Effector memory CD4-positive, alpha-beta T cell (primary cell): ENCODE measurements at places on chromosomes 5 and 9.
A peak's percentile ranks its signal among the peaks of the same experiment; 100 is the strongest.

DNA sequence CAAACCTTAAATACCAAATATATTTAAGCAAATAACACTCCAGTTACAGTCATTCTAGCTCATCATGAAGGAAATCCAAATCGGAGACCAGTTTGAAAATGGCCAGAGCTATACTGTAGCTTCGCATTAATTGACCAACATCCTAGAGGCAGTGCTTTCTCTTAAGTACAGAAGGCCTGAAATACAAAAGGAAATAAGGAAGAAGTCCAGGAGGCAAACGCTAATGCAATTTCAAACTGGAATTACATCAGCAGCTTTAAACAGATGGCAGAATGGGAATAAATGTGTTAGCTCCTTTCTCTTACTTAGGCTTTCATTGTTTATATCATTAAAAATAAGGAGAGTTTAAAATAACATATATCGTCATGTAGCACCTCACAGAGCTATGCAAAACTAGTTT lies 197.0 kb downstream of the SEC61B start:
- no peak for DNase-seq

- DNase-seq = peak; percentile 60
These were observed 59.1 kb upstream of the PJA2 start for GRCh38 chr5:109468737-109469420.

DNA sequence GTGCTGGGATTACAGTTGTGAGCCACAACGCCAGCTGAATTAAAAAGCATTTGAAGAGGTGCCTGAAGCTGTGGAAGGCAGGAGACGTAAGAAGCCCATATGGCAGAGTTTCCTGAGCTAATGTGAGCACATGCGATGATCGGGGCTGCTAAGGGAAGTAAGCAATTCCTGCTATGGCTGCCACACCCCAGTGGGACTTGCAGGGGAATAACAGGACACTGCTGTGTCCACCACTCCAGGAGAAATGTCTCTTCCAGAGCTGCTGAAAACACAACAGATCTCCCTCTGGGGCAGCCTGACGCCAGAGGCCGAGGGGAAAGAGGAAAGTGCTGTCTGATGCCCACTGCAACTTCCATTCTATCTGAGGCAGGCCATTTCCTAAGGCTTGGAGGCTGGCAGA lies 46.2 kb upstream of the ANKRD55 start:
- DNase-seq = no peak

- DNase-seq = no peak
These were observed 219.3 kb downstream of the SMARCA2 start for GRCh38 chr9:2234371-2234893.

- no peak for DNase-seq
These were observed 74.8 kb downstream of the GALNT10 start for GRCh38 chr5:154265197-154265773.

GRCh38 chr9:106560540-106560939 lies 302.4 kb upstream of the ZNF462 start:
- no peak for DNase-seq

DNA sequence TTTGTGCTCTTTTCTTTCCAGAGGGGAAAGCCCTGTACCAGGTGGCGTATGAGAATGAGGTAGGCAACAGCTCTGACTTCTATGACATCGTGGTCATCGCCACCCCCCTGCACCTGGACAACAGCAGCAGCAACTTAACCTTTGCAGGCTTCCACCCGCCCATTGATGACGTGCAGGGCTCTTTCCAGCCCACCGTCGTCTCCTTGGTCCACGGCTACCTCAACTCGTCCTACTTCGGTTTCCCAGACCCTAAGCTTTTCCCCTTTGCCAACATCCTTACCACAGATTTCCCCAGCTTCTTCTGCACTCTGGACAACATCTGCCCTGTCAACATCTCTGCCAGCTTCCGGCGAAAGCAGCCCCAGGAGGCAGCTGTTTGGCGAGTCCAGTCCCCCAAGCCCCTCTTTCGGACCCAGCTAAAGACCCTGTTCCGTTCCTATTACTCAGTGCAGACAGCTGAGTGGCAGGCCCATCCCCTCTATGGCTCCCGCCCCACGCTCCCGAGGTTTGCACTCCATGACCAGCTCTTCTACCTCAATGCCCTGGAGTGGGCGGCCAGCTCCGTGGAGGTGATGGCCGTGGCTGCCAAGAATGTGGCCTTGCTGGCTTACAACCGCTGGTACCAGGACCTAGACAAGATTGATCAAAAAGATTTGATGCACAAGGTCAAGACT lies 10.3 kb downstream of the PCYOX1L start:
- no peak for DNase-seq

GRCh38 chr9:7237473-7238246 lies 479.9 kb downstream of the KDM4C start:
- no peak for DNase-seq

DNA sequence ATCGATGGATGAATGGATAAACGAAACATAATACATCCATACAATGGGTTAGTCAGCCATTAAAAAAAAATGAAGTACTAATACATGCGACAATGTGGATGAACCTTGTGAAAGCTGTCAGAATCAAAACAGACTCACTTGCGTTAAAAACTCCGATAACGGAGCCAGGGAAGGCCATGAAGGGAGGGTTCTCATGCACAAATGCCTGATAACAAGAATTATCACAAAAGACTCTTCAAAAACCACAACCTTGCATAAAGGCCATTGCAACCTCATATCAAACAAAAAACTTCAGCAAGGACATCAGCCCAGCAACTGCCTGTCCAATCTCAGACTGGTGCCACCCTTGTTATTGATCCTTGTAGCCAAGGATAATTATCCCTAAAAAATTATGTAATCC lies 13.7 kb downstream of the ERMP1 start:
- DNase-seq = no peak

DNA sequence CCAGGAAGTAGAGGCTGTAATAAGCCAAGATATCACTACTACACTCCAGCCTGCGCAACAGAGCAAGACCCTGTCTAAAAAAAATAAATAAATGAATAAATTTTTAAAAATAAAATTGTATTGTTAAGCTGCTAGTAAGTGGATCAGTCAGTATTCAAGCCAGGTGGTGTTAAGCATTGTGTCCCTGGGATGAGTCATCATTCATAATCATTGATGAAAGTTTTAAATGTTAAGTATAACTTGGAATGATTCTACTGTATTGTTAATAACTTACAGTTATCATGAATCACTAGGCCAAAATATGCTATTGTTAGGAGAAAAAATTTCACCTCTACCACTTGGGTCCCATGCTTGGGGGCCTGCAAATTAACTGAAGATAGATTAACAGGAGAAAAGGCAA lies 38.2 kb downstream of the MED10 start:
- no peak for DNase-seq

DNA sequence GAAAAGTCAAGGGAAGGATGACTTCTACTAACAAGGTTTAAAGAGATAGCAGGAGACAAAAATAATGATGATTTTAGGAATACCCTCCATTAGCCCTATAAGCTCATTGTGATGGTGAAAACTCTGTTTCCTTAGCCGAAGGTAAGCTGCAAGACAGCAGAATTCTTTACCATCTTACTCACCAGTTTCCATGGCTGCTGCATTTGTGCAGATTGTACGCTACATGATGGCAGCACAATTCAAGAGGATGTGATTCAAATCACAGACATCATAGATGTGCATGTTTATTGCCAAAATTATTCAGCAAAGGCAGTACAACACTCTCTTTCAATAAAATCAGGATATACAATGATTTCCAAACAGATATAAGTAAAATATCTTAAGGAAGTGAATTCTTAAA lies 175.6 kb downstream of the SPATA31D1 start:
- DNase-seq = no peak

DNA sequence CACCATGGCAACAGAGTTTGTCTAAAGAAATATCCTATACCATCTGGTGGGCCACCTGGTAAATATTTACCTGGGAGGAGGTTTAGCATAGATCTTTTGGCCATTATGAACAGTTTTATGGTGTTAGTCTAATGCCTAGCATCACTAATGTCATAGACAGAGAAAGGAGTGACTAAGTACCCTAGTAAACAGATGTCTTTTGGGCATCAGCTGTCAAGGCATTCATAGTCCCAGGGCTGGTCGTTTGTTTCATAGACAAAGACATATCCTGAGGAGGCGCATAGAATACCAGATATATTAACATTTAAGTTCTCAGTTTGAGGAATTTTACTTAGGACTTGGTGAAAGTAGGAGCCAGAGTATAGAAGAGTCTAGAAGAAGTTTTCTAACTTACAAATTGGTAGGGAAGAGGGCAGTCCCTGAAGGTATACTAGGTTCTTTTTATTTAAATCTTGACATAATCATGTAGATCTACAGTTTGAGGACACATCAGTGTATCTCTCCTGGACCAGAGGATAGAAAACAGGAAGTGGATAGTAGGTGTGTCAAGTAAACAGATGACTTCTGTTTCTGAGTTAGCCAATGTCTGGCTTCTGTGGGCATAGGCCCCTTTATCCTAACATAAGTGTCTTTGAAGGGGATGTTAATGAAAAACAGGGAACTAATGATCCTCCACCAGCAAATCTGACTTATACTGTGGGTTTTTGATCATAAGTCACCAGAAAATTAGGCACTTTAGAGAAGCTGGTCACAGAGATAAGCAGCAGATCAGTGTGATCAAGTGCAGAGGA lies 105.0 kb upstream of the PRSS3 start:
- DNase-seq = no peak

DNA sequence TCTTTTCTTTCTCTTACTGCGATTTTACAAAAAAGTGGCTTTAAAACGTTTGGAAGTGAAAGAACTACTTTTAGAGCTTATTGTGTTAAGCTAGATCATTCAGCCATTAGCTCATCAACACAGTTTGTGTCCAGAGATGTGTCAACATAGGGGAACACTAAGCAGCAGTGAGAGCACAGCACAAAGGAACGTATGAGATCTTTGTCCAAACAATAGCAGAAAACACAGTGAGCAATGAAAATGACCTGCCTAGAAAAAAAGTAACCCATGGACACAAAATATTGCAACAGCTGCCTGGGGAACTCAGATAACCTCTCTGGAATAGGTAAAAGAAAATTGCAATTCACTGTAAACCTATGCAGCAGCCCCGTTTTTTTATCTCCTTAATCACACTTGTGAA lies 372.5 kb downstream of the ARHGEF28 start:
- no peak for DNase-seq

- DNase-seq = no peak
These were observed 289.8 kb downstream of the SPOCK1 start for GRCh38 chr5:137209232-137209809.

GRCh38 chr9:70510157-70510770 lies 95.8 kb upstream of the KLF9 start:
- DNase-seq = no peak

- DNase-seq = no peak
These were observed 8.5 kb downstream of the FOCAD start for GRCh38 chr9:20692554-20692953.

DNA sequence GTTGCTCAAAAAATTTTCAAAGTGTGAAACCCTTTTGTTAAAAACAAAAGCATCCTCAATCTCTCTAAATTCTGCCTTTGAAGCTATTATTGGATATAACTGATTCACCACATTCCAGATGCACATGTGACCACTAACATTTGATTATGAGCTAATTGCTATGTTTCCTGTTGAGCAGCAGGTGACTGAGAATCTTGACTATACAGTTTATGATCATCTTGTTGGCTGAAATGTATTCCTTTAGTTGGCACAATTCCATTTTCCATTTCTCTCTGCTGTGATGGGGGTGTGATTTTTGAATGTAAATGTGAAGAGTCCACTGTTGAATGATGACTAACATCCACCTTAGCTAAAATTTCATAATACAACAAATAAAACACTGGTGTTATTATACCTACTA lies 10.7 kb downstream of the LYSMD3 start:
- no peak for DNase-seq

DNA sequence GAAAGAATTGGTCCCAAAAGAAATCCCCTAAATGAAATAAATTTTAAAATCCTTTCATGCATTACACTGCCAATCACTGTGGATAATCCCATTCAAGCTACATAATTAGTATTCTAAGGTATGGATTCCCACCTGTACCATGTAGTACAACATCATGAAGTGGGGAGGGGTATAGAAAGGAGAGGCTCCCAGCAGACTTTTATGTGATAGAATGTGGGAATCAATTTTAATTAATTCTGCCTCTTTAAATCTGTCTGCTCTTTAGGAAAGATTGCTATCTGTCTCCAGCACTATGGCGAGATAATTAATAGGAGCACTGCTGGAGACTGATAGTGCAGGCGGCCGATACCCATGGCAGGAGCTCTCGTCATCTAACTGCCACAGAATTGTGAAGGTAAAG lies 95.4 kb downstream of the CDH12 start:
- DNase-seq = no peak

DNA sequence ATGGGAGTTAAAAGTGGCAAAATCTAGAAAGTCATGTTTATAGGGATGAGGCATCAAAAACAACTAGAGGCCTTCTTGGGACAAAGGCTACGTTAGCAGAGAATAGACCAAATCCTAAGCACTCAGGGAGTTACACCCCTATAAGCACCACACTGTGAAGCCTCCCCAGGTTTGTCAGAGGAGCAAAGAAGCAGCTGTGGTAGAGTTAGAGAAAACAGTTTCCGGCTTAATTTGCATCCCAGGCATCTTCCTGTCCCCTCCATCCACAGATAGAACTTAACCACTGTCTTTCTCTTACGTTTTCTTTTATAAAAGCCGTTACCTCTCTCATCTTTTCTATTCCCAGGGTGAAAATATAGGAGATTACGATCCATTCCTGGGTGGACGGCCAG lies 188.6 kb upstream of the KLF9 start:
- no peak for DNase-seq

DNA sequence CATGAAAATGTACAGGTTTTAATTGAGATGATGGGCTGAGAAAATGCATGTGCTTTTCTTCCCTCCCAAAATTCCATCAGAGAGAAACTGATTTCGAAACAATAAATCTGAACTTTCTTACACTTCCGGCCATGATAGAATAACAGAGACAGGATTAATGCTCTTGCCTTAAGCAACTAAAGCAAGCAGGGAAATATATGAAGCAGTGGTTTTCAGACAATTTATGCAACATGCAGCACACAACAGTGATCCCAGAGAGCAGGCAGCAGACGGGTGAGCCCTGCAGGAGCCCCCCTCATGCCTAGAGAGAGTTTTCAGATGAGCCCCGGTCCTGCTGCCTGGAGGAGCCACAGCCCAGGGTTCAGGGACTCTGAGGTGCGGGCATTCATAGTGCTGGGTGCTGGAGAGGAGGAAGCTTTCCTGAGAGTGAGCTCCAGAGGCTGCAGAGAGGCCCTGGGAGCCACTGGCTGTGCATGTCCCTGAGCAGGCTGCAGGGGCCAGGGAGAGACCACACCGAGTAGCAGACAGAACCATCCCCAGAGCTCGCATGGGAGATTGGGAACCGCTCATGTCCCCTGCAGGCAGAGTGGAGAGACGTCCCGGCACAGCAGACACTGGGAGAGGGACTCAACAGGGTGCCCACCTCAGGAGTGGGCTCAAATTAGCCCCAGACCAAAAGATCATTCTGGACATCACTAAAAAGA lies 143.5 kb downstream of the OLFM1 start:
- no peak for DNase-seq

- DNase-seq = no peak
These were observed 13.6 kb upstream of the GM2A start for GRCh38 chr5:151239237-151239861.

- DNase-seq = no peak
These were observed 569.8 kb downstream of the TLE1 start for GRCh38 chr9:81119591-81119990.
